ENCODE measurements at places on chromosomes 12 and 14.
A peak's percentile ranks its signal among the peaks of the same experiment; 100 is the strongest.

DNA sequence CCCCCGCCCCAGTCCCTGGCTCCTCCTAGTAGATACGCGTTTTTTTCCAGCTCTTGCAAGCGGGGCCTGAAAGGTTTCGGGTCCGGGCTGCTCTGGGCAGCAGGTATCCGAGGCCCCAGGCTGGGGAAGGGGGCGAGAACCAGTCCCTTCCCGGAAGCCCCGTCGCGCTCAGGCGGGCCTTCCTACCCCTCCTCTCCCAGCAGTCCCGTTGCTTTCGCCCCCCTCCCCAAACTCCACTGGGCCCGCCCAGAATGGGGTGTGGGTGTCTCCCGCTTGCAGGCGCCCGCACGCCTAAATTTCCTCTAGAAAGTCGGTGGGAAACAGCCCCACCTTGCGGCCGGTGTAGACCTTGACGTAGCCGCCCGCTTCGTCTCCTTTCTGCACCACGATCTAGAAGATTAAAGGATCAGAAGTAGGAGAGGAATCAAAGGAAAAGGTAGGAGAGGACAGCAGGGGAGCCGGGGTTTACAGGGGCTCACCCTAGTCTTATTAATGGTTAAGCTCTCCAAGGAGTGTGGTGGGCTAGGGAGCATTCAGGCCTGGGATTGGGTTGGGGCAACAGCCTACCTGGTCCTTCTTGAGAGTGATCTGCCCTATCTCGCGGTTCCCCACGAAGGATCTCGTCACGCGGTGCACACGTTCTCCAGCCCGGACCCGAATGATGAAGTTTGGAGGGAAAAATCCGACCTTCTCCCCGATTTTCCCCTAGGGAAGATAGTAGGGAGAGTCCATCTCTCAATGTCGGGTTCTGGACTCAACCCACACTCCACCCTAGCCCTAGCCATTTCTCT, 7.3 kb downstream of the STAC3 start:
- peak; percentile 72 for DNase-seq

DNA sequence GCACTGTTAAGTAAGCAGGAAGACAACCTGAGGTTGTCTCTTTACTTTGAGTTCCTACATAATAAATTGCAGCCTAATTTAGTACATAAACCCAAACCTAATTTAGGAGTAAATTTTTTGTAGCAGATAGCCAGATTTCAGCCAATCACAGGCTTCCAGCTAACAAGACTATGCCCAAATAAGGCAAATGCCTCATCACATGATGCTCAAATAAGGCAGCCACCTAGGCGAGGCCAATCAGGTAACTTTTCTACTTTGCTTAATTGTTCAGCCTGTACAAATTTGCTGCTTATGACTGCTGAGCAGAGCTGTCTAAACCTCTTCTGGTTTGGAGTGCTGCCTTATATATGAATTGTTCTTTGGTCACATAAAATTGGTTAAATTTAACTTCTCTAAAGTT, 1118.7 kb upstream of the TMEM132C start:
- DNase-seq, result no peak

DNA sequence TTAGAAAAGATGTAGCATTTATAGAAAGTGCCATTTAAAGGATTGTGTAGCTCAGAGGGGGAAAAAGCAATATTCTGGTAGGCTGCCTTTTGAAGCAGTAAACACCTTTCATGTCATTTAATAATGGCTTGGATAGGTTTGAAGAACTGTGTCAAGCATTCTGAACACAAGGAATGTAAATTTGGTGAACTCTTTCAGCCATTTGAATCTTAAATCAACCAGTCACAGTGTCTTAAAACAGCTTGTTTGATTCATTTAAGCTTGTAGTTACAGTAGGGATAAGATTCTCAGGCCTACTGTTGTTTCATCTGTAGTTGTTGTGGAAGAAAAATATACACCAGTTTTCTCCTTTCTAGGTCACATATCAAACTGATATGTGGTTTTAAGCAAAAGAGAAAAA, 299.4 kb upstream of the NOVA1 start:
- DNase-seq, result no peak

DNA sequence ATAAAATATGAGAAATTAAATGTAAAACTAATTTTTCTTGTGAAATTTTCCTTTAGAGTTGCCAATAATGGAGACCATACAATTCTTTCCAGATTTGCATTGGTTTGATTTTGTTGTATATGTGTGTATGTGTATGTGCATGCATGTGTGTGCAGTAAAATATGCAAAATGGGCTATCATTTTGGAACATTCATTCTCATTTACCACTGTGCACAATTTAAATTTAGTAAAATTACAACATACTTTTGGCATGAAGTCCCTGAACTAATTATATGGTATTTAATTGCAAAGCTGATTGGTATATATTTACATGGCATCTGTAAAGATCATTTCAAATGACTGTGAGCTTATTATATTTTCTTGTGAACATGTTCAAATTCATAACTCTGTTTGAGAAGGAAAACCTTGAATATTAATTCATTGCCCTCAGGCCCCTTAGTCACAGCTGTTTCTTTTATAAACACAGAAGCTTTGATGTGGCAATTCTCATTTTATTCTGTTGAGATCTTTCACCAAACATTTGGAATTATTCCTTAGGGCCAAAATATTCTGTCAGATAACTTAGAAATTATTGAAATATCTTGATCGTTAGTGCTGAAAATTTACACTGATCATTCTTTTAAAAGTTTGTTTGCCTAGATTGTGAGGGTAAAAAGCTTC, 17.6 kb downstream of the KERA start:
- peak; percentile 32 for DNase-seq

- DNase-seq, result no peak
Observed at GRCh38 chr12:119751961-119752360, 84.0 kb downstream of the PRKAB1 start.

- DNase-seq, result no peak
Observed at GRCh38 chr12:8905546-8905945, 8.8 kb upstream of the PHC1 start.

DNA sequence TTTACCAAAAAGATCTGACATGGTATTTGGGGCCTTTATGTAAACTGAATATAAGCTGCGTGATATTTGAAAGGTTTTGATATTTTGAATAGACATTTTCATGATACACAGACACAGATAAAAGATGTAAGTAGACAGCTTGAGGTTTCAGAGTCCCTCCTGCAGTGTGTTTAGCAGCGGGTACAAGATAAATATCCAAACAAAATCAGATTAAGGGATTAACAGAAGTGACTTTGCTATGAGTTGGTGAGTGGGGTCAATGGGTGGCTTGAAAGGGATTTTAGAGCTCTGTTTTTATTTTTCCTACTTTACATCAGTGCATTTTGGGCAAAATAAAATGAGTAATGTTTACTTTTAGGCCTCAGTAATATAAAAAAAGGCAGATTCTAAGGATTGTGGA, 84.1 kb downstream of the IGF1 start:
- DNase-seq, result no peak

DNA sequence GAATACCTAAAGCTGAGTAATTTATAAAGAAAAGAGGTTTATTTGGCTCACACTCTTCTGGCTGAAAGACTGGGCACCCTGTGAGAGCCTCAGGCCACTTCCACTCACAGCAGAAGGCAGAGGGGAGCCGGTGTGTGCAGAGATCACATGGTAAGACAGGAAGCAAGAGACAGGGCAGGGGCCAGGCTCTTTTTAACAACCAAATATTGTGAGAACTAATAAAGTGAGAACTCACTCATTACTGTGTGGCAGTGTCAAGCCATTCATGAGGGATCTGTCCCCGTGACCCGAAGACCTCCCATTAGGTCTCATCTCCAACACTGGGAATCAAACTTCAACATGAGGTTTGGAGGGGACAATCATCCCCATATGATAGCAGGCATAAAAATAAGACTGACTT, 180.8 kb upstream of the DIO3 start:
- DNase-seq, result no peak

- peak; percentile 91 for DNase-seq
Observed at GRCh38 chr12:14836336-14837210, 6.8 kb downstream of the ART4 start.

- no peak for DNase-seq
Observed at GRCh38 chr12:123035841-123036240, 55.4 kb downstream of the ARL6IP4 start.

DNA sequence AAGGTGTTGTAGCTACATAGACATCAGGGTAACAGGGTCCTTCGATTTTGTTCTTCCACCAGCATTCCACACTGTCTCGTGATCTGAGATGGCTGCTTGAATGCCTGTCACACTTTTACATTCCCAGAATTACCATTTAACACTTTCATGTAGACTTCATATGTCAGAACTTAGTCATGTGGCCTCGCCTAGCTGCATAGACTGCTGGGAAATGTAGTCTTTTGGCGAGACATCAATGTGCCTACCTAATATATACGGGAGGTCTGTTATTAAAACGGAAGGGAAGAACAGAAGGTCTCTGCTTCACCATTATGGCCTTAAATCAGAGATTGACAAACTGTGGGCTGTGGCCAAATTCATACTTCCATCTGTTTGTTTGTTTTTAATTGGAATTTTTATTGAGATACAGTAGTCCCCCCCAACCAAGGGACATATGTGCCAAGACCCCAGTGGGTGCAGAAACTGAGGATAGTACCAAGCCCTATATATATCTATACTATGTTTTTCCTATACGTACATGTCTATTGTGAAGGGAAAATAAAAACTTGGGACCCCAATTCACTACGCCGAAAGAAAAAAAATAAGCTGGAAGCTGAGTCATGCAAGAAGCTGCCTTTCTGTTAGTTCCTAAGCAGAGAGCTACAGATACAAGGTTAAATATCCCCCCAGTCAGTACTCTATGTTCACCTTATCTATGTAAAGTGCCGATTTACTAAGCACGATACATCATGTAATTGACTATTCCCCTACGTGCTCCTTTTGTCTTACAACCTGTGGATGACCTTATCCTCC, 11.3 kb upstream of the HRK start:
- DNase-seq, result no peak

DNA sequence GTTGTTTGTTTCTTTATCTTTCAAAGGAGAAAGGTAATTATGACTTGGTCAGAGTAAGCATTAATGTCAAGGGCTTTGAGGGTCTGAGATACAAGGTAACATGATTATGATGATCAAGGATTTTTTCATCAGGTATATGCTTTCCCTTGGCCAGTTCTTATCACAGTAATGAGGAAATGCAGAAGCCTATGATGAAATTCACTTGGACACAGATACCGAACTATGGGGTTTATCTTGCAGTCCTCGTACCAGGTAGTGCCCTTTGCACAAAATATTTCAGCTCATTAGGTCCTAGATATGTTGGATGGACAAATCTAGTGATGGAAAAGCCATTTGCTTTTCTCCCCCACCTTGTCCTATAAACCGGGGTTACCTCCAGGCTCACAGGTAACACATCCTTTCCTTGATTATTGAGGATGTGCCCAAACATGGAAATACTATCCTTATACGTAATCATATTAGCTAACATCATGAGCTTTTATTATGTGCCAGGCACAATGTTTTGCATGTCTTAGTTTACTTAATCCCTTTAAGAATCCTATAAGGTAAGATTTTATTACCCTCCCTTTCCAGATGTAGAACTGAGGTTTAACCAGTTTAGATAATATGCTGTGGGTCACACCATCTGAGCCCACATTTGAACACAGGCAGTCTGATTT, 7.0 kb upstream of the RASSF3 start:
- DNase-seq, result no peak

GRCh38 chr12:3888659-3889058, 15.5 kb upstream of the PARP11 start:
- DNase-seq, result no peak

- no peak for DNase-seq
Observed at GRCh38 chr12:94795044-94795443, 144.7 kb upstream of the TMCC3 start.

GRCh38 chr12:111812881-111813741, 28.9 kb upstream of the MAPKAPK5 start:
- peak; percentile 91 for DNase-seq

DNA sequence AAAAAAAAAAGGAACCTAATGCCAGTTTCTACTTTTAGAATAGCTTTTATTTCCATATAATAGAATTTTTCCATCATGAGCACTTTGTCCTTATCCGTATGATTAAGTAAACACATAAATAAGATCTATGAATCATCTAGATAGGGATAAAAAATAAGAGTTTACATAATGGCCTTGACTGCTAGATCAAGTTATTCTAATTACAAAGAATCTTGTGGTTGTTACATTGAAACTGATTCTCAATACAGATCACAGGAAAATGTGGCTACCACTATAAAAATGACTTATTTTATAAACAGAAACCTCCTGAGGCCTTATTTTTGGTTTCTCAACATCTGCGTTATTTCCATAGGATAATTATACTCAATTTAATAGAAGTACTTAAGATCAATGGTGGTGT, 34.4 kb upstream of the NDUFA12 start:
- no peak for DNase-seq

DNA sequence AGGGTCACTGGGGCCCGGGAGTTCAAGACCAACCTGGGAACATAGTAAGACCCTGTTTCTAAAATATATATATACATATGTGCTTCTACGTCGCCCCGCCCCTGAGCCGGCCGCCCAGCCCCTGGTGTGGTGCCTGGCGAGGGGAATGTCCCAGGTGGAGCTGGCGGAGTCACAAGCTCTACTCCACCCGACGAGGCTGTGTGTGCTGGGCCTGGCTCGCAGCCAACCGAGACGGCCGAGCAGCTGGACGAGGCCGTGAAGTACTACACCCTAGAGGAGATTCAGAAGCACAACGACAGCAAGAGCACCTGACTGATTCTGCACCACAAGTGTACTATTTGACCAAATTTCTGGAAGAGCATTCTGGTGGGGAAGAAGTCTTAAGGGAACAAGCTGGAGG, 22.1 kb upstream of the ITPK1 start:
- no peak for DNase-seq

DNA sequence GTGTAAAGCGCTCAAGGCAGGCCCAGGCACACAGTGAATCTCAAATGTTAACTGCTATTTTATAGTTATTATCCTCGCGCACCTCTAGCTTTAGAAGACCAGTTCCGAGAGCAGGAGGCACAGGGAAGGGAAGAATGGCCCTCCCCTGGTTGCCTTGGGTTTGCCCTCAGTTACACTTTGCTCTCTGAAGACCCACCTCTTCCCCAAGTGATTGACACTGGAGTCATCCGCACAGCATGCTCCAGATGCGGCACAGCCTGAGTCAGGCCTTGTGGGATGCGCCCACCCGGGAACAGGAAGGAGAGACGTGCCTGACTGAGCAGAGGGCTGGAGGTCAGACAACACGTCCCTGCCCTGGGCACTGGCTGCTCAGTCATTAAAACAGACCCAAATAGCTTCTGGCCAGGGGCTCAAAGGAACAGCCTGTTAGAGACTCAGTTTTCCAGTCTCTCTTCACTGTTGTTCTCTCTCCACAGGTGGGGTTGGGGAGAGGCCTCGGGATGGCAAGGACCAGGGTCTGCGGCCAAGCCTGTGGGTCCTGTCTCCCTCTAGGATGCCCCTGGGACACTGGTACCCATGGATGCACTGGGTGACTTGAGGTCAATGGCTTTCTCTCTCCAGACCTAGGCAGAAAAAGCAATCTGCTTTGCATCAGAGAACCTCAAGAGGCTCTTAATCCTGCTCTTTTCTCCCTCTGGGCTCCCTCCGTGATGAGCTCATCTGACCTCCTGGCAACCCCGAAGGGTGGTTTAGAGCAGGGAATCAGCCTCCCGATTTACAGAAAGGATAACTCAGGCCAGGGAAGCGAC, 13.6 kb upstream of the MLXIP start:
- peak; percentile 80 for DNase-seq
